ENCODE measurements at places on chromosomes 6 and 20. TPM values are rescaled to one million over a fixed set of nuclear protein-coding genes. Genes with fewer than 3 reads are reported as not detected.

- no peak for DNase-seq
Observed at GRCh38 chr6:168469521-168469920, 28.5 kb downstream of the SMOC2 start.

- no peak for DNase-seq
Observed at GRCh38 chr6:145275019-145275418, 460.3 kb downstream of the EPM2A start.

DNA sequence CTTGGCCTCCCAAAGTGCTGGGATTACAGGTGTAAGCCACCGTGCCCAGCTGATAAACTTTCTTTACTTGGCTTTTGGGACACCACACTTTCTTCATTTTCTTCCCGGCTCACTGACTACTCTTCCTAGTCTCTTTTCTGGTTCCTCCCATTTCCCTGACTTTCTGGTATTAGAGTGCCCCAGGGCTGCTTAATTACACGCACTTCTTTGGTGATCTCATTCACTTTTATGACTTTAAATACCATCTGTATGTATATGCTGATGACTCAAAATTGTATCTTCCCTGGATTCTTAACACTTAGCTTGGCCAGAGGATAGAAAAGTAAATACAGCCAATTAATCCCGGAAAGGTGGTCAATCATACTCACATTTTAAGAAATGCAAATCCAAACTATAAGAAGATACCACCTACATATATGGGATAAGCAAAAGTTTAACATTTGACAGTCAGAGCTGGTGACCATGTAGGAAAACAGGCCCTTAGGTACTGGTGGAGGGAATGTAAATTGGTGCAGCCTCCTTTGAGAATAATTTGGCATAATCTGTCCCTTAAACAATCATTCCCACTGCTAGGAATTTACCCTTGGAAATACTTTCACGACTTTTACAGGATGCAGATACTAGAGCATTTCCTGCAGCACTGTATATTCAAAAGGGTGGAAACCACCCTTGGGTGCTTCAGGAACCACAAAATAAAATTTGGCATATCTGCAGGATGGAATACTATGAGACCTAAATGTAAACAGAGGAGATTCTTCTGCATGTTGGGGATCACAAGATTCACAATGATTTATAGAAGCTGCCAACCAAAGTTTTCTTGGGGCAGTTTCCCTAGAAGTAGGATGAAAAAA, 9.4 kb upstream of the NANP start:
- no peak for DNase-seq

- no peak for DNase-seq
Observed at GRCh38 chr6:38579010-38579628, 60.6 kb downstream of the BTBD9 start.

DNA sequence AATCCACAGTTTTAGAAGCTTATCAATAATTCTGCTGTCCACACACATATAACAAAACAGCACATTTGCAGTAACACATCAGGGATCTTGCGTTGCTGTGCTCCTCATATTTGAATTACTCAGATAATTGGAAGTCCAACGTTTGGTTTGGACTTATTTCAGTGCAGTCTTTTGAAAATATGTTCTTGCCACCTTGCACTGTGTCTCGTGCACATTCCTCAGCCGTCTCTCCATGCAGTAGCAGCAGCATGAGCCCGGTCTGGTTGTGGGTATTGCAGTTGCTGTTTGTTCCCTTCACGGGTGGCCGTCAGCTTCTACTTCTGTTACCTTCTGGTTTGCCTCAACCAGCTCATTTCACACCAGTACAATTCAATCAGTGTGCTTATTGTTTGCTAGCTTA, 215.5 kb downstream of the SLC24A3 start:
- DNase-seq, result no peak

GRCh38 chr6:111291336-111292259, 191.4 kb downstream of the REV3L start:
- DNase-seq, result no peak

GRCh38 chr20:19996917-19997316, 20.2 kb upstream of the NAA20 start:
- DNase-seq, result no peak

GRCh38 chr6:23875006-23875405, 251.0 kb upstream of the NRSN1 start:
- DNase-seq, result no peak

DNA sequence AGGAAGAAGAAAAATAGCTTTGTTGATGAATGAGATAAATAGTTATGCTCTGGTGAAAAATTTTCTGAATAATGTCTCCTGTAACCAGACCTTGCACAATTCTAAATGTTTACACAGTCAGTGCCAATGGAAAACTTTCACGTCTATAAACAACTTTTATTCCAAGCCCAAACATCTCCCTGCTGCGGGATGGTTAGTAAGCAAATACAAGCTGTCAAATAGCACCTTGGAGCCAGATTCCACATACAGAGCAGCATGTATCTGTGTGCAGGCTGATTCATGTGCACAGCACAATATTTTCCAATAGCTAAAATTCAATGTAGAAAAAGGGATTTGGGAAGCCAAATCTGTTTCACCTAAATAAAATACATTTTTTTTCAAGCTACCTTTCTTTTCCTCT, 813.3 kb downstream of the HACE1 start:
- no peak for DNase-seq

DNA sequence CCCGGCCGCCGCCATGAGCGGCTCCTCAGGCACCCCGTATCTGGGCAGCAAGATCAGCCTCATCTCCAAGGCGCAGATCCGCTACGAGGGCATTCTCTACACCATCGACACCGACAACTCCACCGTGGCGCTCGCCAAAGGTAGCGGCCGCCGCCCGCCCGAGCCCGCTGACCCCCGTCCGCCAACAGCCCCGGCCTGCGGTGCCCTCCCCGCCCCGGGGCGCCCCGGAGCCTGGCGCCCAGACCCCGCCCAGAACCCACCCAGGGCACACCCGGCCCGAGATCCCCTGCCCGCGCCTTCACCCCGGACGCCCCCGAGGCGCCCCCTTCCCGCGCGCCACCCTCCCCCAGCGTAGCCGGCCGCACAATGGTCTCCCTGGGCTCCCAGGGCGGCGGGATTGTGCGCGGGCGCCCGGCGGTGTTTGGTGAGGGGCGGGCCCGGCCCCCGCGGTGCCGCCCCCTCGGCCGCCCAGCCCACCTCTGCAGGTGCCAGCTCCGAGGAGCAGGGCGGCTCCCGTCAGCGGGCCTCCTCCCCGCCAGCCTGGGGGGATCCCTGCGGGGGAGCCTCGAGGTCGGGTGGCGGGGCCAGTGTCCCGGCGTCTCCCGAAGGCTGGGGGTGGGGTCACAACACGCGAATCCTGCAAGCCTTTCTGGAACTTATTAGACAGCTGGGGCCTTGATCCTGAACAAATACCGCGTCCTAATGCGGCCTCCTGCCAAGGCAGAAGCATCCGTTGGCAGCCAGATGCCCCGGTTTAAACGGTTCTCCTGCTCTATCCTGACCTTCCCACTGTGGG, 577 bp downstream of the LSM14B start:
- DNase-seq, result peak; percentile 12

GRCh38 chr20:32682508-32682987, 8.8 kb upstream of the C20orf203 start:
- DNase-seq, result no peak

GRCh38 chr6:154478701-154479060, 31.8 kb downstream of the CNKSR3 start:
- no peak for DNase-seq

GRCh38 chr6:128073389-128073788, 172.5 kb upstream of the THEMIS start:
- DNase-seq, result no peak

DNA sequence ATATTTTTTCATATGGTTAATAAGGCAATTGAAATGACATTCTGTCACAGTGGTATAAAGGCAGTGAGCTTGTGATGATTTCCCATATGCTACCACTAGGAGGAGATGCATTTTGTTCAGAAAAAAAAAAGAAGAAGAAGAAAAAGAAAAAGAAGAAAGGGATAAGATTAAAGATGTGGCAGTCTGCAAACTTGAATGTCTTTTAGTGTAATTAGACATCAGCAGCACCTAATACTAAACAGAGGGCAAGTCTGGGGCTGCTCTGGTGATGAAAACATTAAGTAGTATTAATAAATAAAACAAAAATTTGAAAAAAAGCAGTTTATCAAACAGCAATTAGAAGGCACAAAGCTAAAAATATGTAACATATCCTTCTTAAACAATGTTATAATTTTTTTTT, 95.4 kb upstream of the DEFB112 start:
- DNase-seq, result no peak

DNA sequence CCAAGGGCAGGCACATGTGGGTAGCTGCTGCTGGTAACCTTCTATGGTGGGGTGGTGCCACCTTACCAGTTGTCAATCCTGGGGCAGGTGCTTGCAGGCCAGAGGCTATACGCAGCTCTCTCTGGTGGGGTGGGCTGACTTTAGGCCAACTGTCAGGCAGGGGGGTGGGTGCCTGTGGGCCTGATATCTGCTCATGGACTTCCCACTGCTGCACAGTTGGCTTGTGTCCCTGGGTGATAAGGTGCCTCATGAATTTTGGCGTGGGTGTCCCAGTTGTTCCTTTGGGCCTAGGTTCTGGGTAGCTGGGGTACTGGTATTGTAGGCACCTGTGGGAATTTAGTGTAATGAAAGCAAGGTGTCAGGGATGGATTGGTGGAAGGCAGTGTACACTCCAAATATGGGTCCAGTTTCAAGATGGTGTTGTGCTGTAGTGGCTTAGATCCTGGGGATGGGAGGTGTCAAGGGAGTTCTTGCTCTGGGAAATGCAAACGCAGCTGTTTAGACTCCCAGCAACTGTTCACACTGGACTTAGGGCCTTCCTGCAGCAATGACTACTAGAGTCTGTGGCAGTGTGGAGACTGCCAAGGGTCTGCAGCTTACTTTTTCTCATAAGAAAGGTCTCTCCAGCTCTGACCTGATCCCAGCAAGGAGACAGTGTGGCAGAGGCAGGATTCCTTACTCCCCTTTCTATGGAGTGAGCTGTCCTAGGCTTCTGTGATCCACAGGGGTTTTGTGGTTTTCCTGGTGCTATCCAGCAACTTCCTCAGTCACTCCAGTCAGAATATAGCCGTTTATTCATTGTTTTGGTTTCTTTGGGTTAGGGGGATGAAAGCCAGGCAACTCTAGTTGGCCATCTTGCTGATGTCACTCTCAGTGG, 128.2 kb downstream of the CRYBG1 start:
- no peak for DNase-seq

- DNase-seq, result no peak
Observed at GRCh38 chr6:24283043-24283985, 74.5 kb downstream of the DCDC2 start.

GRCh38 chr6:31178143-31179041, 7.9 kb upstream of the POU5F1 start:
- no peak for DNase-seq

- no peak for DNase-seq
Observed at GRCh38 chr6:7108964-7109836, 1.4 kb downstream of the RREB1 start.

DNA sequence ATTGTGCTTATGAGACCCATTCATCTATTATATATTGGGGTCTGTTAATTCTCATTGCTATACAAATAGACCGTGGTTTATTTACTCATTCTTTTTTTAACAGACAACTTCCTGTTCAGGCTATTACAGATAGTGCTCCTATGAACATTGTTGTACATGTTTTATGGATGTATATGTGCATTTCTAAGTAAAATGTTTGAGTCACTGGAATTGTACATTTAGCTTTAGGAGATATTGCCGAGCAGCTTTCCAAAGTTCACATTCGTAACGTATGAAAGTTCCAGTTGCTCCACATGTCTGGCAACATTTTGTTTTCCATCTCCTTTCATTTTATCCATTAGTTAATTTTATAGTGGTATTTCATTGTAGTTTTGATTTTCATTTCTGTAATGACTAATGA, 19.1 kb downstream of the SLC17A2 start:
- DNase-seq, result no peak

- DNase-seq, result no peak
Observed at GRCh38 chr6:141364694-141365093, 768.0 kb upstream of the GJE1 start.

DNA sequence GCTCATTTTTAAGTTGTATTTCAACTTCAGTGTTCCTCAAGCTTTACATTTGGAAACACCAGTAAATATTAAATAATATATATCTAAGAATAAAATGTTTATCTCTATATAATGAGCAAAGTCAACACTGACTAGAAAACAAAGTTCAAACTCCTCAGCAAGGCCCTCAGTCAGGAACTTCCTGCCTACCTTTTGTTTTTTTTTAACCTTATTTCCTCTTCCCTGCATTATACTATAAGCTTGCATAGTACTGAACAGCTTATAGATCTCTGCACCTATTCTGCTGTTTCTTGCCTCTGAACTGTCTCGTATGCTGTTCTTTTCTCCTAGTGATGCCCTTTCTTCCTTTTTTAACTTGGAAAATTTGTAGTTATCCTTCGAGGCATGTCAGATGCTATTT, 29.6 kb downstream of the ADGB start:
- DNase-seq, result no peak

DNA sequence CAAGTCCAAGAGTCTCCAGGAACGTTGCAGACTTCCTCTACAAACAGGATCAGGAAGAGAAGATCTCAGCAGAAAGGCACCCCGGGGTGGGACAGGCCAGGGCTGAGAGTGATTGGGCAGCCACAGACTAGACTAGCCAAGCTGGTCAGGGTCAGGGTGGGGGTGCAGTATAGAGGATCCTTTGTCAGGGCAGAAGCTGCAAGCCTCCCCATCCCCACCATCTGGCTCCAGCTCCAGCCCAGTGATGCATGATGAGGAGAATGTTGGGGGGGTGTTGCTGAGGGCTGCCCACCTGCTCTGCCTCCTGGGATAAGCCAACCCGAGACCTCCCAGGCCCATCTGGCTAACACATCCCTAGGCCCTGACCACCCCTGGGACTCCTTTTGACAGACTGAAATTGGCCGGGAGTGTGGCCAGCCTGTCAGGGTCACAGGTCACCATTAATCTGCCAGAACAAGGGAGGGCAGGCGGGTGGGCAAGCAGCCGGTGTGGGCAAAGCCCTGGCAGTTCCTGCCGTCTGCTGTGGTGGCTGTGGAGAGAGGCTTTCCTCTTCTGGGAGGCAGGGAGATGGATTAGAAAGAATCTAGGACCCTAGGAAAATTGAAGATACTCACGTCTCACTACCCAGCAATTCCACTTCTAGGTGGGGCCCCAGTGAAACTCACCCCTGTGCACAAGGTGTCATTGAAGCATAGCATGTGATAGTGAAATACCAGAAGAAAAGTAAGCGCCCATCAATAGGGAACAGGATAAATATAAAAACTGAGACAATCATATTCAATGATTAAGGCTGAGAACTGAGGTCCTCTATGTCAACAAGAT, 22.1 kb upstream of the SNTA1 start:
- no peak for DNase-seq

The CFAP206 gene
- 0.20 TPM for total RNA-seq

The COL9A3 gene
- total RNA-seq, result not detected

The SYCP2 gene
- 4.8 TPM for total RNA-seq

The BEND3 gene
- total RNA-seq, result 12.8 TPM

The TRAM2 gene
- 2.1 TPM for total RNA-seq

The SLA2 gene
- 62.0 TPM for total RNA-seq

The SAPCD1 gene
- 16.7 TPM for total RNA-seq

The PROKR2 gene
- not detected for total RNA-seq

The CTCFL gene
- not detected for total RNA-seq

The ATP9A gene
- total RNA-seq, result 19.6 TPM

The PLEKHG1 gene
- total RNA-seq, result 0.27 TPM

The MOG gene
- not detected for total RNA-seq

The PRR18 gene
- not detected for total RNA-seq

The TFEB gene
- total RNA-seq, result 15.6 TPM
